ENCODE measurements at places on chromosomes 2 and 18.
A peak's percentile ranks its signal among the peaks of the same experiment; 100 is the strongest.

GRCh38 chr2:36618381-36618780 lies 20.4 kb upstream of the FEZ2 start:
- peak; percentile 56 for DNase-seq

DNA sequence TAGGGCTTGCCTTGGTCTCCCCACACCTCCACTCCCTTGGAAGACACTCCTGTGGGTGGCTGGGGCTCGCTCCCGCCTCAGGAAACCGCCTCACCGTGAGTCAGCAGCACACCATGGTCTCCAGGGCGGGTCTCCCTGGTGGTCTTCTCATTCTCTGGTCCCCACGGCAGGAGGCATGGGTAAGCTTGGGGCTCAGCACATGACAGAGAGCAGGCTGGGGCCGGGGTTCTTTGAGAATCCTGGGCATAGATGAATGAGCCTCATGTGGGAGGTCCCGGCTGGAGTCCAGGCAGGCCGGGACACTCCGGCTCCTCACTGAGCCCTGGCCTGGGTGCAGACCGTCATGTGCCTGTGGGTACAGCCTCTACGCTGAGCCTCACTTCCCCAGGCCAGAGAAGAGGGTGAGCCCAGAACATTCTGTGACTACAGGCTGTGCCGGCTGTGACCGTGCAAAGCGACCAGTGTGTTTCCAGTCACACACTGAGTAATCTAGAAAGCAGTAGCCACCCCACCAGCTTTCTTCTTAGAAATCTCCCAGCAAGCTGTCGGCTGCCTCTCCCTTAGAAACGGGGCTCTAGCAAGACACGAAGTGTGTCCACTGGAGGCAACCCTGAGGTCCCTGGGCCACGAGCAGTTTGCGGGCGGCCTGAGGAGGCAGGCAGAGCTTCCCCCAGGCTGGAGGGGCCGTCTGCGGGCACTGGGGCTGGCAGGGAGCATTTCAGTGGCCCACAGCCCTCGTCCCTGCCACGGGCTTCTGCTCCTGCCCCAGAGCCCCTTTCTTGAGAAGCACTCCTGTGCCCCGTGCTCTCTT lies 93.1 kb downstream of the RHOB start:
- no peak for DNase-seq

- DNase-seq, result no peak
These were observed 64.8 kb downstream of the IKZF2 start for GRCh38 chr2:213086571-213086970.

- no peak for DNase-seq
These were observed 4.0 kb downstream of the GKN2 start for GRCh38 chr2:68948710-68949109.

DNA sequence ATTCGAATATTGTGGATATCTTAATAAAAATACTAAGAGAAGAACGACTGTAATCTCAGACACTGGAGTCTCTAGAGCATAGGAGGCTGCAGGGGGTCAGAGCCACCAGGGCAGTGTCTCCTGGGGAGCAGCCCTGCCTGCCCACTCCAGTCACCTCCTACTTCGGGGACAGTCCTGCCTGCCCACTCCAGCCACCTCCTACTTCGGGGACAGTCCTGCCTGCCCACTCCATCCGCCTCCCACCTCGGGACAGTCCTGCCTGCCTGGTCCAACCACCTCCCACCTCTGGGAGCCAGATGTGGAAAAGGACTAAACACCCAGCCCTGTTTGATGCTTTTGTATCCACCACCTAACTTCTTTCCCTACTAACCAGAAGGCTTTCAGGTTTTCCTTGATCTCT lies 350.1 kb upstream of the SMIM21 start:
- no peak for DNase-seq

- DNase-seq, result no peak
These were observed 16.5 kb downstream of the AGAP1 start for GRCh38 chr2:235510318-235510717.

DNA sequence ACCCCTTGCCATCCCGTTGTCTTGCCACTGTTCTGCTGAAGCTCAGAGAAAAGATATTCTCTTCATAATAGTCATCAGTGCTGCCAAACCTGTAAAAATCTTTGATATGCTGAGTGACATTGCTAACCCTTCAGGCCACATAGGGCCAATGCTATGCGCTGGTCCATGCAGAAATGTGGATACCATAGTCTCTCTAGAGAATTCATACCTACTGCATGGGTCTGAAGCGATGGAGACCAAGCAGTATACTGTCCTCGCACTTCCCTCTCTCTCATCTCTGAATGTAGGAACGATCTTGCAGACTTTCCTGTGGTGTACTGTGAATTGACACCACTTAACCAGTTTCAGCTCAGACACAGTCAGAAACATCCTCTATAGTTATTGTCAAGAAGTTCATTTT lies 17.9 kb upstream of the ANKRD44 start:
- no peak for DNase-seq

GRCh38 chr2:234650911-234651310 lies 154.0 kb upstream of the ARL4C start:
- DNase-seq, result no peak

DNA sequence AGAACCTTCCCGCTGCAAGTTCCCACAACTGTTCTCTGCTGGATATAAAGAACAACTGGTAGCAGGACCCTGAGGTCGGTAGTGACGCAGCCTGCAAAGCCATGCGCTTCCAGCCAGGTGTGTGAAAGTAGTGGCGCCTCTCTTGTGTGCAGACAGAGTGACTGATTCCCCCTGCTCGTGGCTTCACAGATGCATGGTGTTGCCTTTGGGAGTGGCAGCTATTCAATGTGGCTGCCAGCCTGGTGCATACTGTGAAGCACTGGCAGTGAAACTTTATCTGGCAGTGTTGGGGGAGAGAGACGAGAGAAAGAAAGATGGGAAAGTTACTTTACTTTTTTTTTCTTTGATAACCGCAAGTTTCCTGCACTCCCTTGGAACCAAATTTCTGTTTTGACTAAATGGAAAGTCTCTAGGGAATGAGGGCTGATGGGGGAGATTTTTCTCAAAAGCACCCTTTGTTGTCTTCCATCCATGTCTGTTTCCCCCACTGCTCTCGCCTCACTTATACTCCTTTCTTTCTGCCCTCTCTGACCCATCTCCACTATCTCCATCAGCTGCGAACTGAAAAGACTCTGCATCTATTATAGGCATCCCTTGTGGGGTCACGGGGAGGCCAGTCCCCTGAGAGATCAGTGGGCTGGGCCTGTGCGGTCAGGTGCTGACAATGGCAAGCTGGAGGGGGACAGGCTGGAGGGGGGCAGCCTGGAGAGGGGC lies 90.0 kb upstream of the TNP1 start:
- no peak for DNase-seq

GRCh38 chr2:143768991-143769390 lies 639.8 kb downstream of the ARHGAP15 start:
- DNase-seq, result no peak

GRCh38 chr2:96517079-96517478 lies 11.9 kb upstream of the NEURL3 start:
- no peak for DNase-seq

GRCh38 chr2:49045083-49045482 lies 109.2 kb downstream of the FSHR start:
- no peak for DNase-seq

- DNase-seq, result no peak
These were observed 11.0 kb upstream of the SIX3 start for GRCh38 chr2:44930274-44931197.

DNA sequence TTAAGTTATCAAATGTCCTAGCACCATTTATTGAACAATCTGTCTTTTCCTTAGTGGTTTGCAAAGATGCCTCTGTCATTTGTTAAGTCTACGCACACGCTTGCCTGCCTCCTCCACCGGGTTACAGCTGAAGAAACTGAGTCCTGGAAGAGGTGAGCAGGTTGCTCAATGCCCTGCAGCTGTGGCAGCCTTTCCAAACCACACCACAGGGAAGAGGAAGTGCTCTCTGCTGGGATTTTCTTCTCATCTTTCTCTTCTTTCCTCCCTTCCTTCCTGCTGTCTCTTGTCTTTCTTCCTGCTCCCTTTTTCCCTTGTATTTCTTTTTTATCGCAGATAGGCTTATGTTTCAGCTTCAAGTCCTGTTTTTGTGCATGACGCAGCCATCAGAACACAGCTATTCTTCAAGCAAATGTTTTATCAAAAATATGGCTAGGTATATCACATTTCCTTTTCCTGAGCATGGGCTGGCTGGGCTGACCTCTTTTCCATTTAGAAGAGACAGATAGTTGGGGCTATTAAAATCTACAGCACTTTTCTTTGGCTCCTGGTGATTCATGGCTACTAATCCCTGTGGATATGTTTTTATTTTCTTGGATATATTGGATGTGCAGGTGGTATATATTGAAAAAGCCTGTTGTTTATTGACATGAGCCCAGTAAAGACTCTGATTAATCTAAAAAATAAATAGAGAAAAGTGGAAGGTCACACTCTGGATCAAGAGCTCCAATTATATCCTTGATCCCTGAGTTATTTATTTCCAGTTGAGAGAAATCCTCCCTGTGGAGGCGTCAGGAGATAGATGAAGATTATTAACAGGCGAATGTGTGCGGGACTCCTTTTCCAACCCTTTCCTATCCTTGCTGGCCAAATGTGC lies 214.6 kb downstream of the TSN start:
- no peak for DNase-seq

DNA sequence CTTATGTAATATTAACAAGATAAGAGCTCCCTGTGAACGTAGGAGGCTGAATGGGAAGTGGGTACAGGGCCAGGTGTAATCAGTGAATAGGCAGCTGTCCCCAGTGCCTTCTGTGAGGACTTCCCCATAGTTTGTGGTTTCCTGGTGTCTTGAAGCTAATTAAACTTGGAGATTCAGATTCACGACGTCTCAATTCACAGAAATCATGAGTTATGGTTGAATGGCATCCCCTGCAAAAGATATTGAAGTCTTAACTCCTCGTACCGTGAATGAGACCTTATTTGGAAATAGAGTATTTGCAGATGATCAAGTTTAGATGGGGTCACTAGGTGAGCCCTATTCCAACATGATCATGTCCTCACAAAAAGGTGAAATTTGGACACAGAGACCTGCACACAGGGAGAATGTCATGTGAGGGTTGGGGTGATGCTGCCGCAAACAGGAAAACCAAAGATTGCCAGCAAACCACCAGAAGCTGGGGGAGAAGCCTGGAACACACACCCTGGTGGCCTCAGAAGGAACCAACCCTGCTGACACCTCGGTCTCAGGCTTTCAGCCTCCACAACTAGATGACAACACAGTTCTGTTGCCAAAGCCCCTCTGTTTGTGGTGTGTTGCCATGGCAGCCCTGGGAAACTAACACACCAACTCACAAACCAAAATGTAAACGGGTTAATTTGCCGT lies 13.2 kb downstream of the ARL4C start:
- DNase-seq, result no peak

DNA sequence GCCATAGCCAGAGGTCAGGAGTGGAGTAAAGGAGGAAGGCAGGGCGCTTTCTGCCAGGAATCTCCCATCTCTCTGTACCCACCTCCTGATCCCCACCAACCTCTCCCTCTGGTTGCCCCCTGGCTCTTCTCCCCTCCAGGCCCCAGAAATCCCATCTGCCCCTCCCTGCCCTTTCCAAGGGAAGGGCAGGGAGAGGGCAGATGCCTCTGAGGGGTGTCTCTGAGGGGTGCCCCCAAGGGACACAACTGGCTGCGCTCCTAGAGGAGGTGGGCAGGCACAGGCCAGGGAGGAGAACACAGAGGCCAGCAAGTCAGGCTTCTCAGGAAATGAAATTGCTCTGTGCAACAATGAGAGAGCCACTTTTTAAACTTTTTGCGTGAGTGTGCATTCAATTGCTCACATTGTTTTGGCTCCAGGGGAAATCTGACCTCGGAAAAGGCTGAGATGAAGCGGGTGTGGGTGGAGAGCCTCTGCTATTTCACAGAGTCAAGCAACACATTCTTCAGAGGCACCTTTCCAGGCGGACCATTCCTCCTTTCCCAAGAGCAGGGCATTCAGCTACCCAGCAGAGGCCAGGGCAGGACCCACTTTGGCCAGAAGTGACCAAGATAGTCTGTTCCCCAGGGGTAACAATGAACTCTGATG lies 125.5 kb downstream of the SMAD7 start:
- DNase-seq, result no peak

- DNase-seq, result no peak
These were observed 32.6 kb downstream of the BCL2 start for GRCh38 chr18:63286926-63287325.

DNA sequence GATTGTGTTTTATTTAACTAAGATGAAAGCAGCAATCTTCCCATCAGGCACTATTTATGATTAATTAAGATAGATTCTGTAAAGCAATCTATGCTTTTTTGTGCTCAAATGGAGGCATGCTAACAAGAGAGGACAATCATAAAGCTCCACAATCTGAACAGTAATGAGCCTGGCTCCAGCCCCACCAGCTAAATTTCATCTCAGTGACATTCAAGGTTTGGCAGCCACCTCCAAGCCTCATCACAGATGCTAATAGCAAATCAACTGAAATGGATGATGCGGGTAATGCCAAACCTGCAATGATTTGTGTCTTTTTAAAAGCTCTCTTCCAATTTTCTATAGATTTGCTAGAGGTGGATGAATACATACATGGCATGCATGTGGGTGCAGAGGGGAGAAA lies 456.6 kb downstream of the TDRD15 start:
- no peak for DNase-seq

DNA sequence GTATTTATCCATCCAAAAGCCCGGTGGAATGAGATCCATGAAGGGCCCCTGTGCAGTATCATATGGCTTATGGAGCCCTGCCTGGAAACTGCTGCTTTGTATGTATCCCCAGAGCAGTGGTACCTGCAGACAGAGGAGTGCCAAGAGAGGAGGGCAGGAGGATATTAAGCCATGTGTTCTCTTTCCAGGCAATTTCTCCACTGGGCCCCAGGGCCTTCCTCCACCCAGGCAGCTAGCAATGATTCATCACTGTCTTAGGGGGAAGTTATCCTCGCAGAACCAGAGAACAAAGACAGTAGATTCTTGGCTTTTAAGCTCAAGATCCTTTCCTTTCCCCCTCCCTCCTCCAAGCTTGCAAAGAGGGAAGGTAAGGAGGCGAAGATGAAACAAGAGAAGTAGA lies 98.1 kb downstream of the LRRC30 start:
- DNase-seq, result no peak

DNA sequence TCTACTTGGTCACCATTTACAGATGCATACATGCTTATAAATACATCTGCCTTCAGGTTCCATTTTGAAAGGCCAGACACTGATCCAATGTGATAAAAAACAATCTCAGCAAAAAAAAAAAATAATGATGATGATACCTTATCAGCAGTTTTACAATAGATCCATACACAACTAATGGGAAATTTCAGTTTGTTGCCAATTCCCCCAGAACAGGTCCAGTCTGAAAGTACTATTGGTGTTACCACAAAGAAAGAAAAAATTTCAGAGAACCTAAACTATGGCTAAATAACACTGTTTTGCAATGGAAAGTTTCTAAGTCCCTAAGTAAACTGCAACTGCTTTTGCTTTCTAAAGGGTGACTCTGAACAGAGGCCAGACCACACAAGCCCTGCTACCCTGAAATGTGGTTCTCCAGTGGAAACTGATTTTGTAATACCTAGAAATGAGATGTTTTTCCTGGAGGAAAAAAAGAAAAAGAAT lies 54.1 kb downstream of the LPIN2 start:
- no peak for DNase-seq

DNA sequence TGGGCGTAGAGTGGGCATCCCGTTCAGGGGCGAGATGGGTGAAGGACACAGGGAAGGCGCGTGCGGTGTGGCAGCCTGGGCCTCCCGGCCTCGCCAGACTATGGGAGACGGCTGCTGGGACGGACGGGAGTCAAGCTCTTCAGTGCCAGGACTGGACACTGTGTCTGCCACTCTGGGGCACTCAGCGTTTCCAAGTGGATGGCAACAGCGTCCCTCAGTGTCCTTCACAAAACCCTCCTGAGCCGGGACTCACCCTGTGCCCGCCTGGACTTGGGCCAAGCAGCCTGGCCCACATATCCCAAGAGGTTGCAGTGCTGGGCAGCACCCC lies 16.3 kb upstream of the BOK start:
- DNase-seq, result no peak

GRCh38 chr2:86512034-86512433 lies 51.2 kb downstream of the CHMP3 start:
- no peak for DNase-seq
